ENCODE measurements at places on chromosomes 7 and 10.

GRCh38 chr7:10940704-10941355, 32.8 kb upstream of the PHF14 start:
- DNase-seq: no peak

GRCh38 chr10:29124864-29125263, 164.0 kb upstream of the LYZL1 start:
- no peak for DNase-seq

GRCh38 chr10:131911451-131911850, 10.6 kb downstream of the PPP2R2D start:
- no peak for DNase-seq

DNA sequence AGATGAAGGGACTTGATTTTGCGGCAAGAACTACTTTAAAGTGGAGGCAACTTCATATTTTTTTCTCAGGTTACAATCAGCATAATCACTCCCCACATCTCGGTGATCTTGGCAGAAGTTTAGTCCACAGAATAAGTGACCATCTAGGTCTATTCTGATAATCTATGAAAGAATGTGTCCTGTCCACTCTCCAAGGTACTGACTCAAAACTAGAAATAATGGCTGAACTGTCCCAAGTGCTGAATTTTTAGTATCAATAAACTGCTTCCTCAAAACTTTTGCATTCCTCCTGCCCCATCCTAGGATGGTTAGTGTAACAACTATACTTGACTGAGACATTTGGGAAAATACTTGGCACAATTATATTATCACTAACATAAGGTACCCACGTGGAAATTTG, 10.9 kb upstream of the CHRM2 start:
- no peak for DNase-seq

DNA sequence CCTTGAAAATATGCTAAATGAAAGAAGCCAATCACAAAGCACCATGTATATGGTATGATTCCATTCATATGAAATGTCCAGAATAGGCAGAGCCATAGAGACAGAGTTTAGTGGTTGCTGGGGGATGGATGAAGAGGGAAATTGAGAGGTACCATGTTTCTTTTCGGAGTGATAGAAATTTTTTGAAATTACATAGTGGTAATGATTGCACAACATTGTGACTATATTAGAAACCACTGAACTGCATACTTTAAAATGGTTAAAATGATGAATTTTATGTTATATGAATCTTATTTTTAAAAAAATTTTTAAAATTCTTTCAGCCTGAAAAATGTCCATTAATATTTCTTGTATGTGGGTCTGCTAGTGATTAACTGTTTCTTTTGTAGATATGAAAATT, 26.1 kb downstream of the DNAJC9 start:
- DNase-seq: no peak

DNA sequence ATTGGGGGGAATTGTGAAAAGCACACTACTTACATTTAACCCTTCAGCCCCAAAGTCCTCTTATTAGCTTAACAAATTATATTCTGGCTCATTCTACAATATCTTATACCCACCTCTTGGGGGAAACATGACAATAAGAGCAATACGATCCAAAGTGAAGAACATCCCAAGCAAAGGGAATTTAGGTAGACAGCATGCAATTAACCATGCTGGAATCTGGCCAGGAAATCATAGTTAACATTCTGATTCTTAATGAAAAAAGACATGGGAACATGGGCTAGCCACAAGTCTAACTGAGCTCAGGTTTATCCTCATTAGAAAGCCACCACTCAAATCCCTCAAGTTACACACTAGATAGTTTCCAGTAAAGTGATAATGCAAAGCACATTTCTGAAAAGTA, 241.9 kb upstream of the SLC26A5 start:
- no peak for DNase-seq

DNA sequence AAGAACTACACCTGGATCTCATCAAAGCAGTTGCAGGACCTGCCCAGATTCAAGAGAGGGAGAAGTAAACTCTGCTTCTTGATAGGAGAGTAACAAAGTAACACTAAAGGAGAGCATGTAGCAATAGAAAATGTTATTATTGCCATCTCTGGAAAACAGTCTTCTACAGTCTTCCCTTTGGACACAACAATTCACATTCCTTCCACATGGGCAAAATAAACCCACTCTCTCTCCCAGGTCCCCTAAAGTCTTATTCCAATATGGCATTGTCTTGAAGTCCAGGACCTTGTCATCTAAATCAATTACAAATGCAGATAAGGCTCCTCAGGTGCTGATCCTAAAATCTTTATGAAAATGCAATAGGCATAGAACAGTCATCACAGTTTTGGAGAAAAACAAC, 10.3 kb upstream of the WNT2 start:
- DNase-seq: no peak

DNA sequence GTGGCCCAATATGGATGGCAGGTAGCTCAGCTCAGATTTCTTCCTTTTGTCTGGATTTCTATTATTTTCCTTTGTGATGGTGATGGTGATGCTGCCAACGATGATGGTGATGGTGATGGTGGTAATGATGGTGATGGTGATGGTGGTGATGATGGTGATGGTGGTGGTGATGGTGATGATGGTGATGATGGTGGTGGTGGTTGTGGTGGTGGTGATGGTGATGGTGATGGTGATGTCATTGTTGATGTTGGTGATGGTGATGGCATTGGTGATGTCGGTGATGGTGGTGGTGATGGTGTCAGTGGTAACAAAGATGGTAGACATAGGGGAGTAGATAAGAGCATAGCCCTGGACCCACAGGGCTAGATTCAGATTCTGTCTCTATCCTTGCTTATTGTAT, 25.4 kb downstream of the TTYH3 start:
- DNase-seq: no peak

DNA sequence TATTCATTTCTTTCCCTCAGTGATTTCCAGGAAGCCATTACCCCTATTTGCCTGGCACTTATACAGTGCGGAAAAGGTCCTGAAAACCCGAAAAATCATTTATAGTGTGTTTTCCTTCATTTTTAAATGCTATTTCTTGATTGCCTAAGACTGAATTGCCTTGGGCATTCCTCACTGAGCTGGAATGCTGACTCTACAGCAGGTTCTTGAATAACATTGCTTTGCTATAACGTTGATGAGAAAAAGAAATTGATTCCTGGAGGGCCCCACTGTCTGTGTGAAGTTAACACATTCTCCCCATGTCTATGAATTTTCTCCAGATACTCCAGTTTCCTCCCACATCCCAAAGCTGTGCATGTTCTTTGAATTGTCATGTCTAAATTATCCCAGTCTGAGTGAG, 308.5 kb downstream of the EXOC4 start:
- no peak for DNase-seq

DNA sequence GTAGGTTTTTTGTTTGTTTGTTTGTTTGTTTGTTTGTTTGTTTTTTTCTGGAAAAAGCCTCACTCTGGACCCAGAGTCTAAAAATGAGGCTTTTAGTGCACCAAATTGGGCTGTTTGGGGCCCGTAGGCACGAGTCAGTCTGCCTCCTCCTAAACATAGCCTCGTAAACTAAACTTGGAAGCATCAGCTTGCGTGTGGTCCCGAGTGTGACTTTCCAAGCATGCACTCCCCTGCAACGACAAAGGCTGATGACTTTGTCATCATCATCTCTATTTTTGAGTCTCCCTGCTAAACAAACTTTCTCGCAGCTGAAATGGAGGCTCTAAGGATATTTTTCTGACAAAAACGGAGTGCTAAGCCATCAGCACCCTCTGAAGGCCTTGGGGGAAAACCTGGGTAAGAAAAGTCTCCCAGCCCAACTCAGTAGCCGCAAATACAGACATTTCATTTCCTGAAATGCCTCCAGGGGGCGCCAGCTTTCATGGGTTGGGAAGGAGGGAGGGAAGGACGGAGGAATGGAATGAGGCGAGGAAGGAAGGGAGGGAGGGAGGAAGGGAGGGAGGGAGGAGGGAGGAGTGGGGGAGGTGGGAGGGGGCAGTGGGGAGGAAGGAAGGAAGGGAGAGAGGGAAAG, 245.9 kb downstream of the KCNMA1 start:
- DNase-seq: no peak

GRCh38 chr10:85857791-85858190, 508.8 kb downstream of the GRID1 start:
- no peak for DNase-seq

Measured in stimulated activated CD4-positive, alpha-beta T cell treated with anti-CD3 and anti-CD28 coated beads, Interleukin-2, amount 100 ng/mL, for 4 hours (primary cell).